ENCODE measurements at places on chromosomes 4 and X.

GRCh38 chr4:24380957-24381665 lies 203.2 kb downstream of the DHX15 start:
- no peak for DNase-seq

- no peak for DNase-seq
Observed at GRCh38 chr4:146481246-146481645, 40.5 kb downstream of the SLC10A7 start.

DNA sequence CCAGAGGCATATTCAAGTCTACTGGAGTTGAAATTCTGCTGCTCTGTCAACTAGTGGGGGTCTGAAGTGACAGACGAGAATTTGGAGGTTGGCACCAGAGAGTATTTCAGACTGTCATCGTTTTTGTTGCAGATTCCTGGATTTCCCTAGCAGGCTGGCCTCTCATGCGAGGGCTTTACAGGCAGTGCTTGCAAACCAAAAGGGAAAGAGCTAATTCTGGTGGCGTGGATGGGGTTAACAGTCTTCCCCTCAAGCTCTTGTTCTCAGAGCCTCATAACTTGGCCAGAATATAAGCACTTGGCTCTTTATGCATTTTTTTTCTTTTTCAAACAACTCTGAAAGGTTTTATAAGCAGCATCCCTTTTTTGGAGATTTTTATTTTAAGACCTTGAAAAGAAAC lies at the start of gene SPARCL1:
Gene SPARCL1, minus strand, starts transcription at position 190 of the 400 bp plus-strand sequence. CDS start 29,802 bp downstream, outside the sequence.
- DNase-seq: peak; percentile 21

- DNase-seq: no peak
Observed at GRCh38 chr4:151359576-151359975, 34.2 kb upstream of the SH3D19 start.

- DNase-seq: no peak
Observed at GRCh38 chr4:174086829-174087799, 196.4 kb downstream of the FBXO8 start.

- DNase-seq: no peak
Observed at GRCh38 chr4:190015538-190016368, 11.3 kb downstream of the FRG2 start.

- DNase-seq: no peak
Observed at GRCh38 chr4:73922766-73923630, 53.8 kb downstream of the CXCL1 start.

GRCh38 chr4:142238589-142238988 lies 602.2 kb downstream of the IL15 start:
- DNase-seq: no peak

GRCh38 chr4:70704931-70705182 lies 16.5 kb downstream of the UTP3 start:
- no peak for DNase-seq

DNA sequence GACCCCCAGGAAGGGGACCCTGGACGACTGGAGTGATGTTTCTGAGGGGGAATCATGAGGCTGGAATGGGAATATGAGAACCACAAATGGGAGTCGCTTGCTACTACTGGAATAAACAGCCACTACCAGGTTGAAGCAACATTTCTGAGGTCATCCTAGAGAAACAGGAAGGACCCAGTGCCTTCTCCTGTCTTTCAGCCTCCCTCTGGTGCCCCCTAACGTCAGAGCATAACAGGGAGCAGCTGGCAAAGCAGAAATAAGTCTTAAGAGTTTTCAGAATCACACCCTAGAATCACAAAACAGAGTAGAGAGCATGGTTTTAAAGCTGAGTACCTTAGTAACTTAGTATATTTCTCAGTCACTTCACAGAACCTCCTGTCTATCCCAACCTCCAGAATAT lies 347.8 kb upstream of the PITX2 start:
- DNase-seq: peak; percentile 41

DNA sequence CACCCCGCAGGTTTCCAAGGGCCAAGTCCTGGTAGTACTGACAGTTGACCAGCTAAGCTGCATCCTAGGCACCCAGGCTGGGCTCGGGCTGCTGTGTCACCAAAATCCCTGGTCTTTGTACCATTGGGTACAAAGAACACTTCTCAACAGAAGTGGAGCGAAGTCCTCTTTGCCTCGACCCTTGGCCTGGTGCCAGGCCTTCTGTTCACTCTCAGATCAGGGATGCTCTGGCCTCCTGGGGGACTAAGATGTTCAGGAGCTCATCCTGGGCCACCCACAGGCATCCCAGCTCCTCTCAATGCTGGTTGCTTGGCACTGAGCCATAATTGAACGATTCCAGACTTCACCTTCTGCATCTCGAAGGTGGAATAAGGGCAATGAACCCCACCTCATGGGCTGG lies 13.8 kb upstream of the SLC2A9 start:
- DNase-seq: no peak

GRCh38 chr4:150032541-150032940 lies 45.7 kb upstream of the DCLK2 start:
- no peak for DNase-seq

DNA sequence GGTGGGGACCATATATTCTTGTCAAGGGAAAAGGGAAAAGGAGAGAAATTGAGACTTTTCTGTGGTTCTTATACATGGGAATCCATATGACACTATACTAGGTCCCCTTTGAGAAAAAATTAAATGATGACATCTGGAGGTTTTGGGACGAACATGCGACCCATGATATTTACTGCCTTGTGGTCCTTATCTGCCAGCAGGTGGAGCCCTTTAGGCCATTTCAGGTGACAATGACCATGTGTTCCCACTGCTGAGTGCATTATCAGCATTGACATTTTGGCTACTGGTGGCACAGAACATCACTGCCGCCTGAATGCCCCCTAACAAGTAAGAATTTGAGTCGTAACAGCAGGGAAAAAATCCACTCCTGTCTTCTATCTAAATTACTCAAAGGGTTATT lies 843.4 kb downstream of the FSTL5 start:
- DNase-seq: no peak

DNA sequence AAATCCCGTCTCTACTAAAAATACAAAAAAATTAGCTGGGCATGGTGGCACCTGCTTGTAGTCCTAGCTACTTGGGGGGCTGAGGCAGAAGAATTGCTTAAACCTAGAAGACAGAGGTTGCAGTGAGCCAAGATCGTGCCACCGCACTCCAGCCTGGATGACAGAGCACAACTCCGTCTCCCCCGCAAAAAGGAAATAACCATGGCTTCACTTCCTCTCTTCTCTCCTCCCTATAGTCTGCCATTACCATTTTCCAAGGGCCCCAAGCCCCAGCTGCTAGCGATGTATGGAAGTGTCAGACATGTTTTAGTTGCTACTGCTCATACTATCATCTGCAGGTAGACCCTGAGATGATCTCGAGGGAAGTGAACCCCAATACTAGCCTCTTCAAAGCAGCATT lies 177.3 kb upstream of the FAM9B start:
- no peak for DNase-seq

- no peak for DNase-seq
Observed at GRCh38 chrX:23031600-23031999, 31.8 kb downstream of the DDX53 start.

- no peak for DNase-seq
Observed at GRCh38 chr4:41835321-41835995, 86.9 kb upstream of the PHOX2B start.

GRCh38 chrX:77453190-77453589 lies 6.0 kb downstream of the FGF16 start:
- no peak for DNase-seq

DNA sequence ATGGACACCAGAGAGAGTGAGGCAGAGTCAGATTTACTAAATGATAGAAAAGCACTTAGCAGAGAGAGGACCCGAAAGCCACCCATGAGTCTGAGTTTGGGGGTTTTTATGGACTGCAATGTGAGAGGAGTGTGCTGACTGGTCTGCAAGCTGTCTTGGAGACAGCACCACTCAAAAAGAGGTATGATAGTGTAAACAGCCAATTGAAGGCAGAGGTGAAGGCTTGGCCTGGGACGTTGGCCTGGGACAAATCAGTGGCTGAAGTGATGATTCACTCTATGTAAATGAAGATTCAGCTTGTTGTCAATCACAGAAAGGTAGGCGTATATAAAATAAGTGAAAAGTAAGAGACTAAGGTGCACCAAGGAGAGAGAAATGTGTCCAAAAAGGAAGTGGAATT lies 217.6 kb upstream of the ZFP42 start:
- no peak for DNase-seq
